ENCODE measurements at places on chromosomes 2 and 18.

- DNase-seq, result no peak
Measured at GRCh38 chr2:233081232-233081730, 21.1 kb downstream of the INPP5D start.

DNA sequence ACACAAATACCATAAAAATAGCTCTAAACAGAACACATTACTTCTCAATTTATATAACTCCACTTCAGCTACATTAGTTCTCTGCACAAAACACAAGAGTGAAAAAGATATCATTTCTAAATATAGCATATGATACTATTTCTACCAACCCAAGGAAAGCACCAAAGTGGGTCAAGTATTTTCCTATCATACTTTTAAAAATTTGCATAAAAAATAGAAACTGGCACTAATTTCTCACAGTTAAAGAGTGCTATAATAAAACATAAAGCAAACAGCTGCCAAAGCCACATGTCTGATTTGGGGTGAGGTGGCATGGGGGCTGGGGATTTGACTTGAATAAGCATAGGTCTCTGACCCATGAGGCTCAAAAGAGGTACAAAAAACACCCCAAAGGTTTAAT lies 61.5 kb downstream of the BARD1 start:
- no peak for DNase-seq

DNA sequence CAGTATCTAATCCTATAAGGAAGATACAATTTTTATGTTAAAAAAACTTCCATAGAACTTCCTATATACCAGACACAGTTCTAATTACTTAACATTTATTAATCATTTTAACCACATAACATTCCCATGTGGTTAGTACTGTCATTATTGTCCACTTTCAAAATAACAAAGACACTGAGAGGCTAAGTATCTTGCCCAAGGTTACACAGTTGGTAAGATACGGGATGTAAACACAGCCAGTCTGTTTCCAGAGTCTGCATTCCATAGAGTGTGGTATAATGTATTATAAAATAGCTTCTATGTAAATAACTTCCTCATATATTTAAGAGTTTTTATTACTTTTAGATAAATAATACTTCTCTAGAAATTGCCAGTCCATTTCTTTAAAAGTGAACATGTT lies 383.3 kb upstream of the ETAA1 start:
- no peak for DNase-seq

DNA sequence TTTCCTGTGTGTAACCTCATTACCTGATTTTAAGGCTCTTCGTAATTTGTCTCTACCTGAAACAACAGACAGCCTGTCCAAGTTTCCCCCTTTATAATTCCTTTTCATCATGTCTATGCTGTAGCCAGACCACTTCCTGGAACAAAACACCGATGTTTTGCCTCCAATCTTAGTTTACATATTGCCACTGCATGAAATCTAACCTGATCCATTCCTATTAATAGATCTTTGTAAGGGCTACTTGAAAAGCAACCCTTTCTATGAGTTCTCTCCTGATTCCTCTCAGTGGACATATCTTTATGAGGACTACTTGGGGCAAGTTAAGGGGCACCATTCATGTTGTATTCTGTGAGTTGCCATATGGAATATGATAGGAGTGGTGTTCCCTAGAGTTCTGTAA lies 30.9 kb downstream of the ZNF638 start:
- no peak for DNase-seq

- no peak for DNase-seq
Measured at GRCh38 chr18:42242758-42243157, 287.7 kb downstream of the PIK3C3 start.

DNA sequence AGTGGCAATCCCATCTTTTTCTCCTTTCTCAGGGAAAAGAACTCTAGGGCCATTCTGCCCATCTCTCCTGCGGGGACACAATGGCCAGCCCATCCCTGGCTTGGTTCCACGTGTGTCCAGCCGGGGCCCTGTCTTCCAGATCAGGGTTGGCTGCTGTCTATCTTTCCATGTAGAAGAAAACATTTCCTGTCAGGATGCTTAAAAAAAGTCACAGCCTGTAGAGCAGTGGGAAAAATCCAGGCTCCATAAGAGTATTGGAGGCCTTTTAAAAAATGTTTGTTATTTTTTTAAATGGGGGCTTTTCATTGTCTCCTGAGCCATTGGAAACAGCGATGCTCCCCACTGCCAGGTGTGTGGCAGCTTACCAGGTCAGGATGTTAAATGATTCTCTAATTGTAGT lies 105.6 kb downstream of the TGFA start:
- DNase-seq, result no peak

- no peak for DNase-seq
Measured at GRCh38 chr2:224308272-224308911, 93.5 kb downstream of the FAM124B start.

- DNase-seq, result no peak
Measured at GRCh38 chr18:79896738-79897137, 54.7 kb downstream of the SLC66A2 start.

DNA sequence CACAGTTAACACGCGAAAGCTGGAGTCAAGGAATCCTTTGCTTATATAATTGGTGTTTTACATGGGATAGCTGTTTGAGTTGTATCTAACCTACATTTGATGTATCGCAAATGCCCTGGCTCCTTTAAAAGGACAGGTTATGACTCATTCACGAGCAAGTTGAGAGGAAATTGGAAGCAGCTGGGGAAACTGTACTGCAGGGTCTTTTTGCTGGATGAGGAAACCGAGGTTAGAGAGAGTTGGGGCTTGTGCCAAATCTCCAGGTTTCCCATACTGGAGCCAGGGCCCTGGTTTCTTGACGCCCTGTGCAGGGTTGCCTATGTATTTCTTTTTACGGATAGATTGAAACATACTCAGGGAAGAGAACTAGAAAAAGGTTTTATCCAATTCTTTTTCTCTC lies 60.0 kb upstream of the SPTBN1 start:
- DNase-seq, result peak; percentile 47

- DNase-seq, result no peak
Measured at GRCh38 chr2:221426929-221427328, 145.2 kb downstream of the EPHA4 start.

- DNase-seq, result no peak
Measured at GRCh38 chr18:5720132-5720531, 175.2 kb downstream of the TMEM200C start.

DNA sequence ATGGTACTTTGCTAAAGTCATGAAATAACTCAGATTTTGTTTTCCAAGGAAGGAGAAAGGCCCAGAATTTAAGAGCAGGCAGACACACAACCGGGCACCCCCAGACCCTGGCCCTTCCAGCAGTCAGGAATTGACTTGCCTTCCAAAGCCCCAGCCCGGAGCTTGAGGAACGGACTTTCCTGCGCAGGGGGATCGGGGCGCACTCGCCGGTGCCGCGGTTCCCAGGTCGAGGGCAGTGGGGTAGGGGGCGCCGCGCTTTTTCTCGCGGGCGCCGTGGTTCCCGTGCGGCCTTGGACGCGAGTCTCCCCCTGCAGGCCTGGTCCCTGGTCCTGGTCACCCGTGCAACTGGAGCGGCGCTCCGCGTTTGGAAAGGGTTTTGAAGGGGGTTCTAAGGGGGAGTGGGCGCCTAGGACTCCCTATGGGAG lies 1.2 kb downstream of the ZNF236 start:
- no peak for DNase-seq

- no peak for DNase-seq
Measured at GRCh38 chr18:2538844-2539243, 32.5 kb downstream of the METTL4 start.

DNA sequence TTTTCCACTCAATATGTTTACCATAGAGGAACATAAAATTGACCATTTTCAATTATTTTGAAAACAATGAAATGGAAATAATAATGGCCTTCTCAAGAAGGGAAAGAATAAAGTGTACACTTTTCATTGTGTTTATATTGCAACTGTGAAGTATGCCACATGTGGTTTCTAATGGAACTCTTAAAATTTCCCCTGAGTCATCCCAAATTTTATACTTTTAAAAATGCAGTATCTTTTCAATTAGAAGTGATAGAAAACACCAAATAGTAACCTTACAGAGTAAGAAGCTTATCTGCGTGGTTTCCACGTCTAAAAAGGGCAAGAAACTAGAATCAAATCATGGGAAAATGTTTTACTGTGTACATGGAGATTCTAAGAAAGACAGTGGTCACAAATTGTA lies 70.0 kb downstream of the SCG2 start:
- no peak for DNase-seq

GRCh38 chr18:9869715-9870430 lies 15.9 kb upstream of the TXNDC2 start:
- peak; percentile 72 for DNase-seq

DNA sequence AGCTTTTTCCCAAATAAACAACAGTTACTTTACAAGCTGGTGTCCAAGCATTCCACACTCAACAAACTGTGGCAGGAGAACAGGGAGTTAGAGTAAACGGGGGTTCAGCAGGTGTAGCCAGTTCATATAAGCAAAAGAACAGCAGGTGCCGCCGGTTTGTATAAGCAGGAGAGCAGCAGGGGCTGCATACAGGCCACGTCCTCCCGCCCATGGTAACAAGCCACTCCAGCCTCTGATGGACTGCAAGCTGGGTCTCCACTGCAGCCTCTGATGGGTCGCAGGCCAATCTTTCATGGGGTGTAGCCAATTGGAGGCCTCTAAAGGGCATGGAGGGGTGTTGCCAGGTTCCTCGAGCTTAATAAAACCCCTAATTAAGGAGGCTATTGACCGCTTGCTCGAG lies 189.3 kb downstream of the ANKRD30B start:
- no peak for DNase-seq

GRCh38 chr2:217740756-217741155 lies 262.0 kb downstream of the TNS1 start:
- DNase-seq, result peak; percentile 28

GRCh38 chr2:219727771-219728429 lies 100.5 kb downstream of the SLC4A3 start:
- peak; percentile 44 for DNase-seq

DNA sequence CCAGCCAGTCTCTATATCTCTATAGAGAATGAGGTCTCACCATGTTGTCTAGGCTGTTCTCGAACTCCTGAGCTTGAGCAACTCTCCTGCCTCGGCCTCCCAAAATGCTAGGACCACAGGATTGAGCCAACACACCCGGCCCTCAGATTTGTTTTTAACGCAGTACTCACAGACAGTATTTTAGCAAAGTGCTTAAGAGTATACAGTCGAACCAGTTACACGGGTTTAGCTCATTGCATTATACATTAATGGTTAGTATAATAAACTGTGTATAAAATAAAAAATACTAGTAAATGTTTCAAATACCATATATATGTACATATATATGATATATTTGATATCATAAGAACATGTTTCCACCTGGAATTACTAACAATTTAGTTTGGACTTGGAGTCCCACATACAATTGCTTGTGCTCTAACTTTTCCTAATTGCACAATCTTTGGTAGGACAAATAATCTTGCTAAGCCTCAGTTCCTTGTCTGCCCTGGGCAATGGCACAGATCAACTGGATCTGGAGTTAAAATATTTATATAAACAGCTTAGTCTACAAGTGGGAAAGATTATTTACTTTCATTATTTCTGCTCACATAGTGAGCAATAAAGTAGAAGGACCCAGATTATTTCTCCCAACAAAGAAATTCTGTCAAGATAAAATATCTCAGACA lies 508.9 kb upstream of the LRATD1 start:
- DNase-seq, result no peak

DNA sequence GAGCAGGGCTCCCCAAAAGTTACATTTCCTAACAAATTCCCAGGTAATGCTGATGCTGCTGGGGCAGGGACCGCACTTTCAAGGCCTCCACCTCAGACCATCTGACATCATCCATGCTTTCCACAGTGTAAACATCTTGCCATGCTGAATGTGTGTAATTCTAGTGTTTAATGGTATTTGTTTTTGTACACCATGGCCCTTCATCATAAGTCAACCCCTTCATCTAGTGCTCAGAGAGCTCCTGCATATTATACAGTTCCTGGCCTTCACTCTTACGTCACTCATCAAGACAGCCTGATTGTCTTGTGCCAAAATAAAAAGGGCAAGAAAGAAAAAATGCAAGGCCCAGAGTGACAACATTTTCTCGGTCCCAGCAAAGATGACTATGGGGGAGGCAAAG lies 77.5 kb upstream of the ZFP36L2 start:
- no peak for DNase-seq

DNA sequence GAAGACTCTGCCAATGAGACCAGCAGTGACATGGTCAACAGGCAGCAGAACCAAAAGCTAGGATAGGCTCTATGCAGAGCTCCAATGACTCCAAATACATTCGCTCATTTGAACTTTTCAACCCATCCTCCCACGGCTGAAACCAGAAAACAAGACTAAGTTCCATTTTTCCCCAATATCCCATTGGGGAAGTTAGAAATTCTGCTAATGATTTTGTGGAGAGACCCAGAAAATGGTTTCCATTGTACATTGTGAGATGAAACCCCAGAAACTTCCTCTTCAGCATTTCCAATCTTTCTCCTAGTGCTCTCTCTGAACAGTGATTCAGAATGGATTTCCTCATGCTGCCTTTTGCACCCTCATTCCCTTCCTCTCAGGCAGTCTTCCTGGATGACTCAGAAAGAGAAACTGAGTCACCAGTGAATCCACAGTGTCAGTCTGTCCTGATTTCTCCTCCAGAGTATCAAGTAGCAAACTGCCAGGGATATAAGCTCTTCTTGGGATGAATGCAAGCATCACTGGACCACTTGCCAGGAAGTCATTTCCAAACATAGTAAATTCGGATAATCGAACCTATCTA lies 467.7 kb upstream of the ID2 start:
- DNase-seq, result no peak

GRCh38 chr2:64173156-64174135 lies 29.2 kb upstream of the PELI1 start:
- no peak for DNase-seq

DNA sequence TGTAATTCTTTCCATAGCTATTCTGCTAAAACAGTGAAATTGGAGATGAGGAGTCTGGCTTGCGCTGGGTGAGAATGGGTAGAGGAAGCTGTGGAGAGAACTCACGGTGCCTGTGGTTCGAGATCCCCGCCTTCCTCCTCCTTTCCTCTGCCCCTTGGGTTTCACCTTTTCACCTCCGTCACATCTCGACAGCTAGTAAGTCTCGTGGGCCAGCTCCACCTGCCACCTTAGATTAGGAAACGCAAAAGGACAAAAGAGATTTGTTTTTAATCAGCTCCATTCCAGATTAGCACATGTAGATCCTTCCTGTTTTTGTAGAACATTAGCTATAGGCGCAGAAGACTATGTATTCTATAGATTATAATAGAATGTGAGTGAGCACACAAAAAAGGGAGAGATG lies 20.6 kb downstream of the TRIB2 start:
- no peak for DNase-seq

GRCh38 chr2:226151157-226151556 lies 648.5 kb downstream of the IRS1 start:
- no peak for DNase-seq

GRCh38 chr2:218754201-218754600 lies 27.7 kb upstream of the CYP27A1 start:
- DNase-seq, result no peak
